ENCODE measurements at places on chromosomes 1 and 21.

DNA sequence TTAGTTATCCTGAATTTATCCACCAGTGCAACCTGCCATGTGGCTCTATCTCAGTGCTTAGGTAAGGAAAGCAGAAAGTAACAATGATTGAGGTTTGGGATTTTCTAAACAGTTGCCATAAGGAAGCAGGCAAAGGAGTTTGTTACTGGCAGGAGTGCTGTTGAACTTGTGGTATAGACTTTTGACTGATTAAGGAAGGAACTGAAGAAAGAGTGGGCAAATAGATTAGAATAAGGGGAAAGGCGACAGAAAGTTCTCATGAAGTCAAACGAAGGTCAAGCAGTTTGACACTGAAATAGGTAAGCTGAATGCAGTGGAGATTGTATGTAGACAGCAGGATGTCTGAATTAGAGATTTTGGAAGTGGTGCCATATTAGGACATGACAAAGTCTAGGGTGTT lies 24.2 kb upstream of the CR2 start:
- no peak for DNase-seq

DNA sequence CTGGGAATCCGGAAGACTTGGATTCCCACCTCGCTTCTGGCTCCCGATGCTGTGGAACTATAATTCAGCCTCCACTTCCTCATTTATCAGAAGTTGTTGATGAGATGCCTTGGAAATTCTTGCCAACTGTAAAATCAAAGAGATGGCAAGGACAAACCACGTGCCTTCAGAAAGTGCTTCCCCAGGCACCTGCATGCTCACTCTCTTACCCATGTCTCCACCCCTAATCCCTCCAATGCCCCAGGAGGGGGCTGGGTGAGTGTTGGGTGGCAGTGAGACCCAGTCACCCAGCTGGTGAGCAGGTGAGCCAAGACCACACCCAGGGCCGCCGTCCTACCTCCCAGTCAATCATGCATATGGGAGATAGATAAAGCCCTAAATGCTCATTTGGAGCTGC lies 160.8 kb downstream of the PSMG1 start:
- peak; percentile 22 for DNase-seq

DNA sequence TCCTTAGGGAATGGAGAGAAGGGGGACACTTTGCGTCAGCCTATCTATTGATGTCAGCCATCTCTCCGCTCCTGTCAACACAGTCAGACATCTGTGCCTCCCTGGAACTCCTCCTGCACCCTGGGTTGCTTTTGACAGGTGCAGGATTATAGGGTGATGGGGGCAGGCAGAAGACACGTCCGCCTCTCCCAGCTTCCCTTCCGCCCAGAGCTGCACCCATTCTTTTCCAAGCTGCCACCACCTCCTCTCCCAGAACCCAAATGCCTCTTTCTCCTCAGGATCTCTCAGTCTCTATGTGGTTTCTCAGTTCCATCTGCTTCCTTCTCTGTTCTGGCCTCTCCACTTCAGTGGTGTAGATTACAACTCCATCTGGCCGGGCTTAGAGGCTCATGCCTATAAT lies 17.1 kb upstream of the KIF1B start:
- no peak for DNase-seq

- DNase-seq: peak; percentile 20
These were observed 9.2 kb upstream of the GALE start for GRCh38 chr1:23809751-23810171.

GRCh38 chr1:56200442-56200841 lies 378.9 kb downstream of the PLPP3 start:
- no peak for DNase-seq

DNA sequence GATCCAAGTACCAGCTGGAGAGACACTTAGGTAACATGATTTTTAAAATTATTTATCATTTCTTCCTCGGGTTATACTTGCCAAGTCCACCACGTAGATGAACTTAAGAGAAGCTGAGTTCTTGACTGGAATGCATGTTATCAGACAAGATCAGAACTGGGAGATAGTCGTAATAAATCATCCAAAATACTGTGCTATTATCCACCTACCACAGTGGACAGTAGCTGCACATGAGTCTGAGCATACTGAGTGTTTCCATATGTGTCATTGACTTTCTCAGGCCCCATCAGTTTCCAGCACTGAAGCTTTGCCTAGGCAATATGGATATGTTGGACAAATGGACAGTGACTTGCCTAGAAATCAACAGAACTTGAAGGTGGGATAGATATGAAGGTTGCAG lies 77.9 kb upstream of the RRP15 start:
- no peak for DNase-seq

DNA sequence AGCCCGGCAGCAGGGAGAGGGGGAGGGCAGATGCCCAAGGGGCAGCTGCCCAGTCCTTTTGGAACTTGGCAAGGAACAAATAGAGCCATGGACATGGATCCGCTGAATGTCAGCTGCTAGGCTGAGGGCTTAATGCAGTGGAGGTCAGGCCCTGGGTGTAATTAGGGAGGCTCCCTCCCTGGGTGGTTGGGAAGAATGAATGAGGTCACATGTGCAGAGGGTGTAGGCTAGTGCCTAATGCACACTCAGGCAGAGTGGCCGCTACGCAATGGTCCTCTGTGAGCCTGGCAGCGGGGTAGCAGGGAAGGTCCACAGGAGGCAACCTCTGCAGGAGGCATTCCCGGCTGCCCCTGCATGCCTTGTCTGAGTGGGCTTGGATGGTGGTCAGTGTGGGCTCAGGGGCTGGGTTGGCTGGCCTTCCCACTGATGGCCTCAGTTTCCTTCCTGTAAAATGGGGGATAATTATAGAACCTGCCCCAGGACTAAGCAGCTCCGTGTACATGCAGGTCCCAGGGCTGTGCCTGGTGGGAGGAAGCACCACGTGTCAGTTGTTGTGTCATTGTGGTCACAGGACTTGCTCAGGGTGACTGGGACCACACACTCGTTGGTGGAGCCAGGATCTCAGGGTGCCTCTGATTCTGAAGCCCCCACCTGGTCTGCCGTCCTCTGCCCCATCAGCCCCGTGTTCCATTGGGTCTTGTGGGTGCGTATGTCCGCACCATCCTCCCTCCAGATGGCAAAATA lies 81.6 kb upstream of the ACTL8 start:
- no peak for DNase-seq

DNA sequence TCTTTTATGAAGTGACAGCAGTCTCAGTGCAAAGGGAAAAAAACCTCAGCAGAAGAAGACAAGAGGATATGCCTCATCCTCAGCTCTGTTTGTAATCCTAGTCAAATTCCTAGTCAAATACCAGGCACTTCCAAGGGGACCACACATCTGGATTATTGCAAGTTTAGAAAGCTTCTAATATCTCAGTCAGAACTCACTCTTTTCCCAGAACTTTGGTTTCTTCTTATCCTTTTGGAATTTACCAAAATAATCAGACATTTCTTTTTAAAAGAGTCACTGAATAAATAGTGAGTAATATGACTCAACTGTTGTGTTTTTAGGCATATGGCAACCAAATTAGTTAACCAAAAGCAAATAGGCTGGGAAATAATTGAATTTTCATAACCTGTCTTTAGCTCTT lies 47.8 kb downstream of the PRRX1 start:
- DNase-seq: no peak

DNA sequence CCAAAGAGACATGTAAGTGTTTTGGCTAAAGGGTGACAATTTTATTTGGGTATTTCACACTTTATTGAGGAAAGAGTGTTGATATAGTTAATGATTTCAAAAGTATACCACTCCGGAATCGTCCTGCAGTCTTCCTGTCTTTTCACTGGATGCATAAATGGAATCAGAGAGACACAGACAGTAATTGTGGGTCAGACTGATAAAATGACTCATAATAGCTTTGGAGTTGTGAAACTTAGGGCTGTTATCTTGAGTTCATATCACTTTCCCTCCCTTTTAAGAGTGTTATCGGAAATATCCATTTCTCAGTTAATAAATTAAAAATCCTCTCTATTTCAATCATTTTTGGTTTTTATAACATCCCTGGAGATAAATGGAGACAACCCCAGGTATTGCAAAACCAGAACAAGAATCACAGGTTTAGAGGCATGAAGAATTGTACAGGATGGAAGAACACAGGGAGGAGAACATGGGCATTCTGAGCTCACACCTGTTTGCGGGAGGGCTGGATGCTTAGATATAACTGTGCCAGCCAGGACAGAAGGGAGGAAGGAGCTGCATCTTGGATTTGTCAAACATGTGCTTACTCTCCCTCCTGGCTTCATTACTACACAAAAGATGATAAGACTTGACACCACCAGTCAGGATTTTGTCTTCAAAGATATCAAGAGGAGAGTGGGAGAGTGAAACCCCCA lies 185.4 kb downstream of the LMO4 start:
- no peak for DNase-seq

DNA sequence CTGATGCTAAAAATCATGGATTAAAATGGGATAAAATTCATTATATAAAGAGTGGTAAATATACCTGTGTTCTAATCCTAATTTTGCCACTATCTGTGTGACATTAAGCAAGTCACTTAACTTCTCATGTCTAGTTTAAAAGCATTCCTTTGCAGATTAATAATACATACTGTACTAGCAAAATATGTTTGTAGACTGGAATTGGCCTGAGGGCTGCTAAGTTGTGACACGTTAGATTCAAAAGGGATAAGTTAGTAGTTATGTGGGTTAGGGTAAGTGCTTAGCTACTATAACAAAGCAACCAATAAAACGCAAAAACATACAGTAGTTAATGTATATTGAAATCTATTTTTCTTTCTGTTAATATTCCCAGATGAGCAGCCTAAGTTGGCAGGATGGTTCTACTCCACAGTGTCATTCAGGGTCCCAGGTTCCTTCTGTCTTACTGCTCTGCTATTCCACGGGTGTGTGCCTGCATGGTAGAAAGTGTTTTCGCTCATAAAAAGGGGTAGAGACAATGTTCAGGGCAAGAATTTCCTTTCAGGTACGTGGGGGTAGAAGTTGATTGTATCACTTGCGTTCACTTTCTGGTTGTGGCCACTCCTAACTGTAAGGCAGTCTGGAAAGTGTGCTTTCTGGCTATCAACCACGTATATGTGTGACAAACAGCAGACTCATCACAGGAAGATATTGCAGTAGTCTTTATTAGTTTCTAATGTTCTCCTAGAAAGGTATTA lies 239.8 kb downstream of the NFIA start:
- DNase-seq: no peak

DNA sequence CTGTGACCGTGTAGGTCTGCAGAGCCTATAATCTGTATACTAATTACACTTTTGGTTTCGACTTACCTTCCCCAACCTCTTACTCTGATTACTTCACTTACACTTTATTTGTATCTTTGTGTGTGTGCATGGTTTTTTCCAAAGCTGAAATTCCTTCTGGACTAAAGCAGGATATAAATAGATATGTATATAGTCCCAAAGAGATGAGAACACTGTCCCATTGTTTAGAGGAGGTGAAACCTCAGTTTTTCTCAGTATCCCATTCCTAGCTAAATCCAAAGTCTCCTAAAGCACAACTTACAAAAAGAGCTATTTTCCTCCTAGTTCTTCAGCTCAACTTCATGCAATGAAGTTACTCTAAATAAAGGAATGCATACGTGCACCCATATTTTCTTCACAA lies 442.2 kb downstream of the SMYD3 start:
- DNase-seq: no peak

DNA sequence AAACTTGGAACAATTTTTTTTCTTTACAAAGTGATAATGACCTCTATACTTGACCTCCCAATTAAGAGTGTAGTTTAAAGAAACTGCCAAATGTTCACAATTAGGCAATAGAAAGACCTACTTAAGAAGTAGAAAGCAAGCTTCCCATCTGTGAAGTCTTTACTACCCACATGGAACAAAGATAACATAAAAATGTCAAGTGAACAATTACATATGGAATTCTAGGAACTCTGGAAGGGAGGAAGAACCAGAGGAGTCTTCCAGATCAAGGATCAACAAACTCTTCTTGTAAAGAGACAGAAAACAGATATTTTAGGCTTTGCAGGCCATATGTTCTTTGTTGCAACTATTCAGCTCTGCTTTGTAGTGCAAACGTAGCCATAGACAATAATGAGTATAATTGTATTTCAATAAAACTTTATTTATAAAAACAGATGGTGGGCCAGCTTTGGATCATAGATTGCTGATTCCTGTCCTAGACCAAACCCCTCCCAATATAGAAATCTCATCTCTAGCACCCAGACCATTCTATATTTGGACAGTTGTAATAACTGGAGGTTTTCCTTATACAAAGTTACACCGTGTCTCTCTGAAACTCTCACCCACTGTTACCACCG lies 68.4 kb upstream of the MAGI3 start:
- no peak for DNase-seq

DNA sequence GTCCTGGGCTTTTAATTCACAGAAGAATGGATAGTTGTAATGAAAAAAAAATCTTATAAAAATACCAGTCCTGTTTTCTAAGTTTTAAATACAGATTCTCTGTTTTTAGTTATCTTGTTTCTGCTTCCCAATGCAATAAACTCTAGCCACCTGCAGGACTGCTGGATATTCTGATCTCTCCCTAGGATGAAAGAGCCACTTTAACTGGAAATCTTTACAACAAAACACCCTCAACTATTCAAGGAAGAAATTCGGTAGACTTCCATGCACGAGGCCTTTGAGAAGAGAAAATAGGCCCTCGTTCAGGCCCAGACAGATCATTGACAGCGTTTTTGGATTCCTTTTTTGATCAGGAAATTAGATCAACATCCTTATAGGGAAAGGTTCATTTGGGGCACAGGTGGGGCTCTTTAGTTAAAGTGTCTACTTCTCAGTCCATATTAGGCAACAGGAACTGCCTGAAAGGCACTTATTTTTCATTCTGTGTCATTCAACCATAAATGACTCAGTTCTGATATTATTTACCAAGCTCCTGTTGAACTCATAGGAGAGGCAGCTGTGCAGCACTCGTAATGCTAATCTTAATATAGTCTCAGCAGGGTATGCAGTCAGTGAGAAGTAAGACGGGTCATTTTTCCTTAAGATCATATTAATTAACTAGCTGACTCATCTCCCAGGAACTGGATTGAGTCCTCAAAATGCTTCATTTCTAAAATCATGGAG lies 71.1 kb upstream of the ERRFI1 start:
- DNase-seq: no peak

- no peak for DNase-seq
These were observed 642.3 kb upstream of the TMPRSS15 start for GRCh38 chr21:19045876-19046275.

DNA sequence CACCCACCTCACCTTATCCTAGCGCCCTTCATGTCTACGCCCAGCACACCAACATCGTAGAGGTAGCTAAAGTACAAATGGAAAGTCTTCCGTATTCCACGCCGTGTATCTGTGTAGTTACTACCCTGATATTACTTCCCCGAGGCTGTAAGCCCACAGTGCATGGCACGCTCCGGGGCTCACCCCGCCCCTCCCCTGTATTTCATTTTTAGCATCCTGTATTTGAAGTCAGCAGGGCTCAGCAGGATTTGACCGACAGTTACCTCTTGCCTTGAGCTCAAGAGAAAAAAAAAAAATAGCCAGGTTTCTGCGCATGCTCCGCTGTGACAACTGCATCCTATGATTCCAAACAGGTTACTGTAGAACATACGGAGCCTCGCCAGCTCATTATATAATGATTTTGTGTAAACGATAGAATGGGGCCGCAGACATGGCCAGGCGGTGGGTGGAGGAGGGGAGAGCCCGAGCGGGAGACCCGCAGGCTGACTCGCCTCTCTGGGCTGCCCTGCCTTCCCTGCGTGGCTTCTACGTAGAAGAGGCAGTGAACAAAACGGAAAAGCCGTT lies 1.3 kb downstream of the ABCG1 start:
- peak; percentile 19 for DNase-seq
